ENCODE measurements at places on chromosomes 1 and 21.

DNA sequence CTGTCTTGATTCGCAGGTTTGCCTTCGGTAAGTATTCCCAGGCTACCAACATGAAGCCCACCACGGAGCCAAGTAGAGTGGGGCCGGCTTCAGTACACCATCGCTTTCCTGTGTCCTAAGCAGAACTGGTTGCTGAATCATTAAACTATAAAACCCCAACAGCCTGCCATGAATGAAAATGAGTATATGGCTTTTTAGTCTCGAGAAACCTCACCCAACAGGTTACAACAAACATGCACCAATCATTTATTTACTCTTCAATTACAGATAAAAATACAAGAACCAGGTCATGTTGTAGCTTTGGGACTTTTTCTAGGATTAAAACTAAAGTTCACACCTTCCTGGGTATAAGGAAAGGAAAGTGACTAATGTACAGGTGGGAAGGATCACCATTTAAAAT, 7.6 kb downstream of the TMPRSS2 start:
- DNase-seq, result no peak

GRCh38 chr1:8862528-8862927, 16.0 kb downstream of the ENO1 start:
- DNase-seq, result no peak

- no peak for DNase-seq
Observed at GRCh38 chr1:98078596-98078995, 157.8 kb upstream of the DPYD start.

- DNase-seq, result no peak
Observed at GRCh38 chr1:13814131-13814530, 114.1 kb downstream of the PRDM2 start.

DNA sequence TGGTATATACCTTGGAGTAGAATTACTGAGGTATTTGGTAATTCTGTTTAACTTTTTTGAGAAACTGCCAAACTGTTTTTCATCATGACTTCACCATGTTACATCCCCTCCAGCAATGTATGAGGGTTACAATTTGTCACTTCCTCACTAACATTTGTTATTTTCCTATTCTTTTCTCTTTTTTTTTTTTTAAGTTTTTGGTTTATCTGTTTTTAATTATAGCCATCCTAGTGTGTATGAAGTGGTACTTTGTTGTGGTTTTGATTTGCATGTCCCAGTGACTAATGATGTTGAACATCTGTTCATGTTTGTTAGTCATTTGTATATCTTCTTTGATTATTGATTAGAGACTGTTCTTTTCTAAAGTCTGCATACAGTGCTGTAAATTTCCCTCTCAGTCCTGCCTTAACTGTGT, 147.3 kb downstream of the HS2ST1 start:
- DNase-seq, result no peak

DNA sequence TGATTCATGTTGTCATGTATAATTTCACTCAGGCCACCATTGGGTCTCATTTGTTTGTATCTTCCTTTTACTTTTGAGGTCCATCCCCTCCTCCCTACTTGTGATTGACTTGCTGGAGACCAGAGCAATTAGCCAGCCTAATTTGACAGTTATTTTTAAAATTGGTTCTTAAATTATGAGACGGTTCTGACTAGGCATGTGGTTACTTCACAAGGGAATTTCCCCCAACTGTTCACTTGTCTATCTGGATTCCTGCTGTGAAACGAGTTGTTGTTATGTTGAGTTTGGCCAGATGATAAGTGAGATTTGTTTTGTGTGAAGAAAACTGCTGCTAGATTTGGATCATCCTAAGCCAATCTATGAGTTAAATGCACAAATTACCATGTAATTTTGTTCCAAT, 359.1 kb downstream of the BARHL2 start:
- no peak for DNase-seq

GRCh38 chr1:157482174-157482573, 70.1 kb downstream of the FCRL5 start:
- no peak for DNase-seq

- no peak for DNase-seq
Observed at GRCh38 chr1:210978316-210978973, 155.5 kb downstream of the KCNH1 start.

DNA sequence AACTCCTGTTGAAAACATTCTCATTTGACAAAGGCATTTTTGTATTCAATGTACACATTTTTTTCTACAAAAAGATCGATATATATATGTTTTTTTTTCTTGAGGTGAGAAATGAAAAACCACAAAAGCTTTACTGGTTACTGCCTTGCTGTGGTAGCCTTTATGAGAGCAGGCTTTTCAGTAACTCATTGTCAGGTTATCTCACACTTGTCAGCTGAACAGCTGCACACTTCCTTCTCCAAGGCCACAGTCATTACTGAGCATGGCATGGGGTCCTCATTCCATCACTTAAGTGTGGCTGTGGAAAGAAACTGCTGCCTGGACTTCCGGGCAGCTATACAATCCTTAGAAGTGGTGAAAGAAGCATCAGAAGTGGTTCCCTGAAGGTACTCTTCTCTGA, 169.3 kb upstream of the ZP4 start:
- DNase-seq, result no peak

GRCh38 chr1:62241371-62242131, 46.9 kb downstream of the L1TD1 start:
- DNase-seq, result no peak

- DNase-seq, result no peak
Observed at GRCh38 chr1:171217658-171218443, 30.4 kb upstream of the FMO1 start.

GRCh38 chr1:209323743-209324142, 259.8 kb upstream of the CAMK1G start:
- no peak for DNase-seq

- DNase-seq, result no peak
Observed at GRCh38 chr1:65820983-65821382, 28.3 kb downstream of the PDE4B start.

DNA sequence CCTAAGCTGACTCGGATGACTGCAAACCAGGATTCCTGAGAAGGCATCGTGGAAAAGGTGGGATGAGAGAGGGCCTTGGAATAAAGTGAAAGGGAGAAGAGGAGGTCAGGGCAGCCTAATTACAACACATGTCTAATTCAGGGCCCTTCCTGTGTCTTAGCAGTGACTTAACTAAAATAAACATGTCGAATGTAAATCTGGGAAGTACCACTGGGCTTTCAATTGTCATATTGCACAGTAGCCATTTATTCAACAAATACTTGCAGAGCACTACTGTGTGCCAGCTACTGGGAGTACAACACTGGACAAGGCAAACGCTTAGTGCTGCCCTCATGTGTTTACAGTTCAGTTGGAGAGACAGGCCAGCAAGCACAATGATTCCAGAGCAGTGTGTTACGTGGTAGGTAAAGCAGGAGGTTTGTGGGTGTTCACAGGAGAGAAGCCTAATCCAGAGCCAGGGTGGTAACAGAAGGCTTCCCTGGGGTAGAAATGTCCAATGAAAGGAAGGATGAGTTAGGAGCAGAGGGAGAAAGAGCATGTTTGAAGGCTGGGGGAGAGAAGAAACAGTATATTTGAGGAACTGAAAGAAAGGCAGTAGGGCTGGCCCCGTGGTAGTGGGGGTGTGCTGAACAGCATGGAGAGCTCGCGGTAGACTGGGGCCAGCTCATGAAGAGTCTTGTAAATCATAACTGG, 38.0 kb upstream of the RASAL2 start:
- no peak for DNase-seq

DNA sequence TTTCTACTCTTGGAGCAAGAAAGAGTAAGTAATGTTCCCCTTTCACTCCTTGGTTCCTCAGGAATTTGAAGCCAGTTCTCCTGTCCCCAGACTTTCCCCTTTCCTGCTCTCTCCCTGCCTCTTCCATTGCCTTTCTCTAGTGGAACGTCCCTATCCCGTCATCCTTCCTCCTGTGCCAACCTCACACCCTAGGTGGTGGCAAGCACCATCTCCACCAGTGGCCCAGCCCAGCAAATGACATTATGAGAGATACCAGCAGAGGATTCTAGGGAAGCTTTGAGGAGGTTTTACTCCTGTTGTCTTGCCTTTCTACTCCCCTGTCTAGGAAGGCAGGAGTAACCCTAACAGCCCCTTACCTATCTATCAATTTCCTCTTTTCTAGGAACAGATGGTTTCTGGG, 8.1 kb upstream of the TACSTD2 start:
- no peak for DNase-seq

GRCh38 chr1:104795931-104796330, 1046.2 kb downstream of the AMY1C start:
- DNase-seq, result no peak

DNA sequence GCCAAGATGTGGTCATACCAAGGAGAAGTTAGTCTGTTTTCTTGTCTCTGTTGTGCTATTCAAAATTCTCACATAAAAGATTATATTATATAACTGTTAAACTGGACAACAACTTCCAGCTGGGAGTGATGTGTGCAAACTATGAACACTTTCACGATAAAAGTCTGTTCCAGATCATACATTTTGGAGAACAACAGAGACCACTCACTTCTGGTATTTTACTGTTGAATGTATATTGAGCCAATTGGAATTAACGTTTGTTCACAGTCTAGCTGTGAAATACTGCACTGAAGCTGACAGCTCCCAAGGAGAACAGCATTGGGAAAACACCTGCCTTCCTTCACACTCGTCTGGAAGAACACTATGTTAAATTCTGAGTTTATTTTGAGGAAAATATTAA, 860 bp upstream of the SHCBP1L start:
- DNase-seq, result no peak

GRCh38 chr1:191953526-191953925, 204.7 kb upstream of the RGS18 start:
- no peak for DNase-seq

- DNase-seq, result no peak
Observed at GRCh38 chr1:31795801-31796621, 19.8 kb downstream of the SPOCD1 start.

DNA sequence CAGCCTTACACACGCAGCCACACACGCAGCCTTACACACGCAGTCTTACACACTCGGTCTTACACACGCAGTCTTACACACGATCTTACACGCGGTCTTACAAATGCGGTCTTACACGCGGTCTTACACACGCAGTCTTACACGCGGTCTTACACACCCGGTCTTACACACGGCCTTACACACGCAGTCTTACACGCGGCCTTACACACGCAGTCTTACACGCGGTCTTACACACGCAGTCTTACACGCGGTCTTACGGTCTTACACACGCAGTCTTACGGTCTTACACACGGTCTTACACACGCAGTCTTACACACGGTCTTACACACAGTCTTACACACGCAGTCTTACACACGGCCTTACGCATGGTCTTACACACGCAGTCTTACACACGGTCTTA, 111.9 kb downstream of the PRDM16 start:
- no peak for DNase-seq

DNA sequence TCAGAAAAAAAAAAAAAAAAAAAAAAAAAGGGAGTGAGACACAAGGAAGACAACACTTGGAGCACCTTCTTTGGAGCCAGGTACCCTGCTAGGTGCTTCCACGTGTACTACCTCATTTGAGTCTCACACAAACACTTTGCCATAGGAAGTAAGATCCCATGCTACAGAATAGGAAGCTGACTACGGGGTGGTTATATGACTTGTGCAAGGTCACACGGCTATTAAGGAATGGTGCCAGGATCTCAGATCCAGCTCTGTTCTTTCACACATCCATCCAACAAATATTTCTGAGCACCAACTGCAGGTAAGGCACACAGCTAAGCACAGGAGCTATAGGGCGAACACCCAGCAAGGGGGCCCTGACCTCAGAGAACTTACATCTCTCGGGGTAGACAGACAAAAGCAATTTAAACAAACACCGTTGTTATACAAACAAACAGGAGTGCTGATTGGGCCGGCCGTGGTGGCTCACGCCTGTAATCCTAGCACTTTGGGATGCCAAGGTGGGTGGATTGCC, 22.4 kb downstream of the PTAFR start:
- DNase-seq, result no peak

GRCh38 chr1:183970516-183971300, 66.8 kb downstream of the COLGALT2 start:
- DNase-seq, result no peak

GRCh38 chr1:26761217-26761616, 26.5 kb upstream of the PIGV start:
- DNase-seq, result no peak
